ENCODE measurements at places on chromosomes 1 and 21. TPM values are rescaled to one million over a fixed set of nuclear protein-coding genes. Genes with fewer than 3 reads are reported as not detected.

The AMY1C gene
- not detected for total RNA-seq

The VN1R5 gene
- not detected for total RNA-seq

The LRRIQ3 gene
- not detected for total RNA-seq

The F5 gene
- 0.43 TPM for total RNA-seq

The UTS2 gene
- not detected for total RNA-seq

The TP73 gene
- total RNA-seq, result not detected

The SYDE2 gene
- total RNA-seq, result 15.8 TPM

The CTSK gene
- 83.5 TPM for total RNA-seq

The SMCP gene
- not detected for total RNA-seq

The GPR157 gene
- total RNA-seq, result 1.3 TPM

The IGSF5 gene
- 1.0 TPM for total RNA-seq

The LCE1E gene
- not detected for total RNA-seq

The CR1L gene
- total RNA-seq, result not detected

The DSCAM gene
- total RNA-seq, result 0.07 TPM

The MAP3K6 gene
- 124 TPM for total RNA-seq
